ENCODE measurements at places on chromosomes 3 and 15. TPM values are rescaled to one million over a fixed set of nuclear protein-coding genes. Genes with fewer than 3 reads are reported as not detected.

DNA sequence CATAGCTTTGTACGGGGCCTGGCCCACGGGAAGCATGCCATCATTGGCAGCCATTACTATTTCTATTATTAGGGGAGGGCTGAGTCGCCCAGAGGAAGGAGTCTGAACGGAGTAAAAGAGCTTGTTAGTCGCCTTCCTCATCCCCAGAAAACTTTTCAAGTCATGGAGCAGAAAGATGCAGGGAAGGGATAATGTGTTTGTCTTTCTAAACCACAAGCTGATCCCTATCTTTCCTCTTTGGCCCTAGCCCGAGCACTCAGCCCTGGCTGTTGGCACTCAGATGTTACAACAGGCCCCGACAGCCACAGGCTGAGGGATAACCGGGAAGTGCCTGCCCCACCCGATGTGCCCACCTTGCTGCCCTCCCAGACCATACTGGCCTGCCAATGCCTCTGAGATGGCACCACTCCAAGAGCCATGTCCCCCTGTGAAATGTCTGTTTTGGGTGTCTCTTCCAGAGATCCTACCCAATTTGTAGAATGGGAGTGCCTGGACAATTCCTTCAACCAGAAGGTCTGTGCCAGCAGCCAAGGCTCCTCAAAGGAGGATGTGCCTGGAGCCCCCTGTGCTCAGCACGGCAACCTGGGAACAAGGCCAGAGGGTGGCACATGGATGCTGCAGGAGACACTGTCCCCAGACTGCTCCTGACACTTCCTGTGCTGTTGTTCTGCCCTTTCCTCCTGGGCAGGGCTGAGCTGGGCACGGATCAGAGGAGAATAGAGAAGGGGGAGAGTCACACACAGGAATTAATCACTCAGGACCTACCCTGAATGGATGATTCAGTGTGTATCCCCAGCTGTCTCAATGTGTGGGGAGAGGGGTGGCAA lies 10.8 kb downstream of the PAK6 start:
- no peaks in the 10 kb centered on the region for H3K36me3 ChIP-seq
- peak; percentile 15 for DNase-seq
- no peak overlapping the region for H3K4me3 ChIP-seq
- peaks cover 29% of the 10 kb centered on the region for H3K27me3 ChIP-seq

GRCh38 chr3:162629372-162629771 lies 1132.8 kb downstream of the OTOL1 start:
- H3K4me3 ChIP-seq: no peak overlapping the region
- no peaks in the 10 kb centered on the region for H3K4me1 ChIP-seq
- DNase-seq: no peak
- no peak overlapping the region for H3K27ac ChIP-seq
- H3K27me3 ChIP-seq: no peaks in the 10 kb centered on the region

DNA sequence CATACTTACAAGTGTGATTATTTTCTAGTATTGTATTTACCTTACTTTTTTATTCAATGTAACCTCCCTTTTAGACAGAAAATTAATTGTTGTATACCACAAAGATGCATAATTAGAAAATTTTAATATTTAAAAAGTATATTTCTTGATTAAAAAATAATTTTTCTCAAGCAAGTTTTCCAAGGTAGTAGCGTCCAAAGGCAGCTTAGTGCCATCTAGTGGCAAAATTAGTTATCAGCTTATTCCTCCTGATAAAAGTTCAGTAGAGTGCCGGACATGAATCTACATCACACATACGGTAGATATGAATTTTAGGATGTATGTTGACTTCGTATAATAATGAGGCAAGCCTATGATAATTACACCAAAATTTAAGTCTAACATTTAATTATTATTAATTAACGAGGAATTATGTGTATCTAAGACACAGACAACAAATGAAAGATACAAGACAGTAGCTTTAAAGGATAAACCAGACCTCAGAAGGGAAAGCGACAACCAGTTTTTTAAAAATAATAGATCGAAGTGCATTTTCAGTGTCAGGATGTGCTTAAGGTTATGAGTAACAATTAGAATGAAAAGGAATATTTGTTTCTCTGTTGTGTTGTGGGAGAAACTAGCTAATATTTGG lies 405.9 kb downstream of the ROBO1 start:
- H3K27ac ChIP-seq: no peak overlapping the region
- H3K36me3 ChIP-seq: no peaks in the 10 kb centered on the region
- H3K27me3 ChIP-seq: peaks cover 10% of the 10 kb centered on the region
- DNase-seq: no peak

GRCh38 chr3:8713901-8714759 lies 19.5 kb upstream of the CAV3 start:
- H3K27ac ChIP-seq: no peak overlapping the region
- H3K4me1 ChIP-seq: peaks cover 8% of the 10 kb centered on the region
- H3K36me3 ChIP-seq: no peaks in the 10 kb centered on the region
- no peaks in the 10 kb centered on the region for H3K27me3 ChIP-seq
- H3K4me3 ChIP-seq: no peak overlapping the region

Gene REC114
- total RNA-seq: 1.4 TPM

- no peak overlapping the region for H3K4me3 ChIP-seq
- H3K36me3 ChIP-seq: no peaks in the 10 kb centered on the region
- no peak overlapping the region for H3K27ac ChIP-seq
- no peak for DNase-seq
- H3K27me3 ChIP-seq: peaks cover 74% of the 10 kb centered on the region
- peaks cover 4% of the 10 kb centered on the region for H3K4me1 ChIP-seq
Measured at GRCh38 chr15:93331545-93332167, 242.6 kb upstream of the RGMA start.

All from left ventricle myocardium inferior (tissue), 1 donor.